ENCODE measurements at places on chromosomes 6 and 20.

GRCh38 chr6:26459023-26459810 lies 1.5 kb downstream of the BTN2A1 start:
- DNase-seq: no peak

DNA sequence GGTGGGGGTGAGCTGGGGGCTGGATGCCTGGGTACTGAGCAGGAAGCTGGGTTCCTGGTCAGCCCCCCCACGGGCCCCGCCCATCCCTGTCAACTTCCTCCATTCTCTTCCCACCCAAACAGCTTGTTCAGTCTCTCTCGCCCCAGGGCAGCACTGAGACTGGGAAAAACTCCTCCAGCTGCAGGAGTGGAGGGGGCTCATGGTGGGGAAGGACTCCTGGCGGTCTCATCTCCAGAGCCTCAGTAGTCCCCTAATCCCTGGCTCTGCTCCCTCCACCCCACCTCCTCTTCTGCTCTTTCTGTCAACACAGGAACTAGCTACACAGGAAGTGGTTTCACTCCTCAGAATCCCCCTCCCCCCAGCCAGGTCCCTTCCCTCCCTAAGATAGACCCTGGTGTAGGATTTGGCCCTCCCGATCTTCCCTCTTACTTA lies at the start of gene GPSM3:
Gene GPSM3, minus strand, starts transcription at position 36 of the 432 bp plus-strand sequence. CDS start 130 bp downstream, outside the sequence.
- no peak for DNase-seq

DNA sequence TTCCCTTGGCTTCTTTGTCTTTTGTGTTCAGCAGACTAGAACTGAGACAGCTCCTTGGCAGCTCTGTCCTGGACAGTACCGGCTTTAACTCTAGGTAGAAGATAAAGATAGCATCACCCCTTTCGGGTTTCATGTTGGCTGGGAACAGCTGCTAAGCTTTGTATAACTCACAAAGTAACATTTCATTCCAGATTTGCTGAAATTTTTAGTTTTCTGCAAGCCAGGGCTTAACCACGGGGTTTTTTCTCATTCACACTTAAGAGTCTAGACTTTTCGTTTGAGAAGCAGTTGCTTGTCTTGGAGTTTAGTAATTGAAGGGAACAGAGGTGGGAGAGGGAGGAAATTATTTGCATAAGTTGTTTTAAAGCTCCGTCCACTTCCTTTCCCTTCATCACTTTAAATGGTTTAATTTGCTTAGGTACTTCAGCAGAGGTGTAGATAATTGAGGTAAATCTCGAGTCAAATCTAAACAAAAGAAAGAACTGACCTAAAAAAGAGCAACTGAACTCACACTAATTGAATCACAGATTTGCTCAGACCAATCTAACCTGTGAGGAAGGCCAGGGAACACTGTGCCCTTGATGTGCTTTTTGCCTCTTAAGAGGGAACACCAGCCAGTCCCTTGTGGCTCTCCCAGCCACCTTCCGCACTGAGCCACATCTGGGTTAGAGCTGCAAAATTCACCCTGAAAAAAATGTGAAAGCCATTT lies 48.3 kb downstream of the RREB1 start:
- no peak for DNase-seq

DNA sequence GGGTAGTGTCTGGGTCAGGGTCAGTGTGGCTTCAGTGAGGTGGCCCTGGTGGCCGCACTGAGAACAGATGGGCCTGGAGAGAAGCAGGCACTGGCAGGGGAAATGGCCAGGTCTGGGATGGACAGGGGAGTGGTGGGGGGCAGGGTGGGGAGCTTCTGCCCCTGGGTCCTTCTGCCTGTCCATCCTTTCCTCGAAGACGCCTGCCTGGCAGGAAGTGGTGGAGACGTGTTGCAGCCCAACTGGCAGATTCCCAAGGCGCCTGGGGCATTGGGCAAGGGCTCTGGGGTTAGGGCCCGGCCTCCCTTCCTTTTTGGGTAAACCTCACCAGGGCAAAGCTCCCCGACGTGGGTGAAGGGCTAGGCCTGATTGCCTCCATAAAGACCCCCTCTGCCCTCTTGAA lies 10.4 kb downstream of the SRC start:
- no peak for DNase-seq

DNA sequence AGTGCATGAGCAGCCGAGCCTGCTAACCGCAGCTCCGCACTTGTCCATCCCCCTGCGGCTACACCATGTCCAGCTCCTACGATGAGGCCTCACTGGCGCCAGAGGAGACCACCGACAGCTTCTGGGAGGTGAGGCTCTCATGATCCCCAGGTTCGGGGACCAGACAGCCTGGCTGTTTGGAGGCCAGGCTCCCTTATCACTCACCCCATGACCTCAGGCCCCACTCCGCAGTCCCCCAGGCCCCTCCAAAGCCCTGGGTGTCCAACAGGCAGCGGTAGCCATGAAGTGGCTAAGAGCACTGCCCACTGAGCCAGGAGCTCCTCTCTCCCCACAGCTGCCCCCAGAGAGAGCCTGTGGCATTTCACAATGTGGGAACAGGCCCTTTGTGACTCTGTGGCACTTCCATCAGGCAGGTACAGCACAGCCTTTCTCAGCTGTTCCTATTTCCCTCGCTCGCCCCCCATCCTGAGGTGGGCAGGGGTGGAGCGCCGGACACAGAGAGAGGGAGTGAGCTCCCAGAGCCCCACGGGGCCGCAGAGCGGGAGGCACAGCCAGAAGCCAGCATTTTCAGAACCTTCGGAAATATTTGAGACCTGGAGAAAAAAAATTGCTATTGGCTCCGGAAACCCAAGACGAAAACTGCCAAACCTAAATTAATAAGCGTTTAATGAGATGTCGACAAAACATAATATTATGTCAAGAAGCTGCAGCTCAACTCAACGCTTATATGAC lies 29.7 kb downstream of the SPDEF start:
- no peak for DNase-seq

DNA sequence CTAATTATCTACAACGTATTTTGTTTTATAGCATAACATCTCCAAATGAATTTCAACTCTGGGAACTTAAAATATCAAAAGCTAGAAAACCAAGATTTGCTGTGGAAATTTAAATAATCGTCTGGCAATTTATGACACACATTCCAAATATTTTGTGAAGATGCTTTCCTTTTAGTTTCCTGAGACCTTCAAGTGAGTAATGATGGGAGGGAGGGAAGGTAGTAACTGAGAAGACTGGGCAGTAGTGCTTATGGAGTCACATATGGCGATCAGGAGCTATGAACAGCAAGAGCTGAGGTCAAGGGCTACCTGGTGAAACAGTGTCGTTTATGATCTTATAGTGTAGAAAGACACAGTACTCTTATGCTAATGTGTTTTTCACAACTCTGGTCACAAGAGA lies 178.2 kb upstream of the THEMIS start:
- no peak for DNase-seq

- no peak for DNase-seq
Observed at GRCh38 chr20:40305303-40305702, 383.7 kb downstream of the MAFB start.

- no peak for DNase-seq
Observed at GRCh38 chr6:128478230-128479047, 42.0 kb downstream of the PTPRK start.

- no peak for DNase-seq
Observed at GRCh38 chr6:67642582-67642981, 992.5 kb upstream of the ADGRB3 start.

- DNase-seq: no peak
Observed at GRCh38 chr20:15759594-15759993, 813.7 kb downstream of the KIF16B start.

- no peak for DNase-seq
Observed at GRCh38 chr6:141463237-141463977, 669.3 kb upstream of the GJE1 start.

DNA sequence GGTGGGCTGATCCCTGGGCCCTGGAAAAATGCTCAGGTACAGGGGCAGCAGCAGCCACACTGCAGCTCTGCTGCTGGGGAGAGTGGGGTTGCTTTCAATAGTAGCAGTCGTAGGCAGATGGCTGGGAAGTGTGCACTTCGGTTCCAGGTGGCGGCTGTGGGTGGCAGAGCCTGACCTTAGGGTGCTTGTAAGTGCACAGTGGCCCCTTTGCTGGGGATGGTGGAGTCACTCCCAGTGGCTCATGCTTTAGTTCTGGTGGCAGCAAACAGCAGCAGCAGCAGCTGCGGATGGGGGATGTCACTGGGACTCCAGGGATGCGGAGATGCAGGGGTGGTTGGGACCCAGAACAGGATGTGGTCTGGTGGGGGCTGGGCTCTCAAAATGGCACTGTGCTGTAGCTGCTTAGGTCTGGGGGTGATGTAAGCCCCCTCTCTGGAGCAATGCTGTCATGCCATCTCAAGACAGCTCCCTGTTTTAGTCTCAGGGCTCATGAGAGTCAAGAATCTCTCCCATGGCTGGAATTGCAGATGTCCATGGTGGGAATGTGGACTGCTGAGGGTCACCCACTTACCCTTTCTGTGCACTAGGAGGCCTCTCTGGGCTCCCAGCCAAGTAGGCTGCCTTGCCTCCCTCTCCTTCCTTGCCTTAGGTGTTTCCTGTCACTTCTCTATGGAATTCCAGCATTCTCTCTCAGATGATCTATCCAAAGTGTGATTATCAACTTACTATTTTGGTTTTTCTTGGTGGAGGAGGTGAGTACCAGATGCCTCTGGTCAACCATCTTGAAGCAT lies 146.7 kb upstream of the SLC22A23 start:
- no peak for DNase-seq

DNA sequence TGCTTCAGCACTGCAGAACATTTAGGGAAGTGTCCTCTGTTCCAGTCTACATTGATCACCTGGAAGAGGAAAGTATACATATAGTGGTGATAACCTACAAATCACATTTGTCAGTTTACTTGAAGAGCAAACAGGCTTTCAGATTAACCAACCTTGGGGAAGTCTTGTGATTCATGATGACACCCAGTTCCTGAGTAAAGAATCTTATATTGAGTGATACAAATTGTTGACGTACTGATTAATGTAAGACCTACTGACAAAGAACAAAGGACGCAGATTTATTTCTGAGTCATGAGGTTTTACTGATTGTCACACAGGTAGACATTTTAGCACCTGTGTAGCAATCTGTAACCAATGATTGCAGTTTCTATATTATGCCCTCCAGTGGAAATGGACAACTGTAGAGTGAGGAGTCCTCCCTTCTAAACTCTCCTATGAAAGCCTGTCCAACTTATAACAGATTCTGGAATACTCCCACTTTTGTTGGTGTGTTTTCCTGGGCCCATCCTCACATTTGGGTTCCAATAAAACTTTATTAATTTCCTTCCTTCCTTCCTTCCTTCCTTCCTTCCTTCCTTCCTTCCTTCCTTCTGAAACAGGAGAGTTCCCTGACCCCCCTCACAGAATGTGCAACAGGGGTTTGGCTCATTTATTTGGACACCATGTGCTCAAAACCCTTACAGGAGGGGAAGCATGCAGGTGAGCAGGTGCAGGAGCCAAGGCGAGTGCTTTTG lies 113.5 kb downstream of the SLC35B3 start:
- no peak for DNase-seq

DNA sequence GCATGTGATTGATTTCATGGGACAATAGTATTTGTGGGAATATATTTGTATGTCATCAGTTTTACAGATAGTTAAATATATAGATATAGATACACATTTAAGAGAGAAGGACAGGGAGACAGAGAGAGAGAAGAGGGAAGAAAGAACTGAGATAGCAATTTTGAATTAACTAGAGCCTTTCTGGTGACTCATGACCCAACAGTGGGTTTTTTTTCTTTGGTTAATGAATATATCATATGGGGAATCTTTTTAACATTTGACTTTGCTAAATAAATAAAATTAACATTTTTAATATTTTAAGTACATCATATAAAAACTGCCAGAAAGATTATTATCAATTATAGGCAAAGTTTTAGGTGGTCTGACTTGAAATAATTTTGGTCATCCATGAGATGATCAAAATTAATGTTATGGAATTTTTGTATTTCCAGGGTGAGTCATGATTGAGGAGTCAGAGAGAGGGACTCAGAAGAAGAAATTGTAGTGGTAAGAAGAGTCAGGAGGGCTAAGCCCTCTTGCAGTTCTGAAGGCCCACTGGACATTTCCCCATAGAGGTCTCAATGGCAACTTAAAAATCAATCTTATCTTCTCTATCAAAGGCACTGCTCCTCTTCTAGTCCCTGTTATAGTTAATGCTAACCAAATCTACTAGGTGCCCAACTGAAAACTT lies 508.1 kb upstream of the MAP3K7 start:
- no peak for DNase-seq

GRCh38 chr6:93307505-93308409 lies 111.6 kb downstream of the EPHA7 start:
- no peak for DNase-seq

DNA sequence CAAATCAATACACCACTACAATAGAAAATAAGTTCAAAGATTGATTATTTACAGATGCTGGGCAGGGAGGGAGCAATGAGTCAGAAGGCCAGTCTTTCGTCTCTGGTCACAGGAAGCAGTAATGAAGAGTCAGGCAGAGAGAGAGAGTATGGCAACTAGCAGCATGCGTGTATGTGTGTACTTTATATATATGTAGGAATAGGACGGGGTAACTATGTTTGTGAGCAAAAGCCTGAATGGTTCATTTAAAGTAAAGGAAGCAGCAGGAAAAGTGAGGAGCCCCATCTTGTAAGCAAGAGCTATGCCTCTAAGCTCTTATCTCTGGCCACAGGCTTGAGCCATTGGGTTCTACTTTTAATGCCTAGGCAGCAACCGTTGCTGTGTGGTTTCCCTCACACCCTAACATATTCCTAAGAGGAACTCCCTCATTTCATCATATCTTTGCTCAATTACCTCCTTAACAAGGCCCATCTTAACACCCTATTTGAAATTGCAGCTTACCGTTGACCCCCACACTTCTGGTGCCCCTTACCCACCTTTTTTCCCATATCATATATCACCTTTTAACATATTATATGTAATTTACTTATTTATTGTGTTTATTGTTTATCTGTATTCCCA lies 66.6 kb downstream of the AFG1L start:
- DNase-seq: no peak
